ENCODE measurements at places on chromosomes 1 and 21.

- DNase-seq: no peak
These were observed at the start of gene EPHA10 for GRCh38 chr1:37764888-37765441. Gene EPHA10, minus strand, starts transcription at chr1:37765120. Its CDS starts 54 bp downstream, at chr1:37765066.

- no peak for DNase-seq
These were observed 10.0 kb upstream of the TBX15 start for GRCh38 chr1:118998171-118998570.

- DNase-seq: no peak
These were observed 39.0 kb upstream of the IL20 start for GRCh38 chr1:206826394-206826793.

- DNase-seq: no peak
These were observed 123.0 kb downstream of the TIAM1 start for GRCh38 chr21:31221043-31221442.

DNA sequence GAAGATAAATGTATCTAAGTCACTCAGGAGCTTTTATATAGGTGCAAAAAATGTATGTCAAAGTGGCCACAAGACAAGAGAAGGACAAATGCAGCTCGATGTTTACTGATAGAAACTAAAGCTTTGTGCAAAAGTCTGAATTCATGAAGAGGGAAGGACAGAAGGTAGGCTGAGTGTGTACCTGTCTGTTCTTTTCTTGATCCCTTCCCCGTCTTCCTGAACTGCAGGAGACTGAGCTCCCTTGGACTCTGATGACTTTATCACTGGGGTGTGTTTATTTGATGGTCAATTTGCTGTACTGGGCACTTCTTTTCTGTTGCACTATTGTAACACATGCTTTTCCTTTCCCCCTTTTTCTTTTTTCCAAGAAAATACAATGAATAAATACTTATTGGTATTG lies 25.4 kb downstream of the ITGB3BP start:
- no peak for DNase-seq

- no peak for DNase-seq
These were observed 9.8 kb upstream of the AK5 start for GRCh38 chr1:77271852-77272580.

- no peak for DNase-seq
These were observed 402.4 kb downstream of the KCNH1 start for GRCh38 chr1:210731597-210731996.

- no peak for DNase-seq
These were observed 35.6 kb downstream of the LYST start for GRCh38 chr1:235831148-235831547.

DNA sequence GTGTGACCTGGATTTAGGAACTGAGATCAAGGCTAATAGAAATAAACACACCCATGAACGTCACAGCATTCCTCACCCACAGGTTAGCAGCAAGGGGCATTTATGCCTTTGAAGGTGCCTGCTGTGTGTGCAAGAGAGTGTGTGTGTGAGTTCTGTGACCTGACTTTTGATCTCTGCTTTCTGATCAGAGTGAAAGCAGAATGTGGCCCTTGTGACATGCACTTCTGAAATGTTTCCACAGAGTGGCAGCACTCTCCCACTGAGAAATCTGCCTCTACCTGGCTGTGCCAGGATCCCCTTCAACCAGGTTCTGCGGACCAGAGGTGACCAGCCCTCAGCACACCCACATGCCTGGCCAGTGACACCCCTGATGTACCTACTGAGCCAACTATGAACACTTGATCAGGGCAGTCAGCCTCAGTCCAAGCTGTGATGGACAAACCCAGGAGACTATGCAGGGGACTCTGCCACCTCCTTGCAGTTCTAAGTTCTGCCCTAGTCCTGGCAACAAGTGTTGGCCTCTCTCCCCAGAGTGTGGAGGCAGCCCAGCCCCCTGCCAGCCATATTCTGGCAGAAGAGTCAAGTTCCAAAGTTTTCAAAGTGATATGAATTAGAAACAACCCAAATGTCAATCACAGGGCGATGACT lies 41.0 kb downstream of the RXRG start:
- no peak for DNase-seq

GRCh38 chr1:53583868-53584776 lies 124.9 kb downstream of the DMRTB1 start:
- DNase-seq: no peak

DNA sequence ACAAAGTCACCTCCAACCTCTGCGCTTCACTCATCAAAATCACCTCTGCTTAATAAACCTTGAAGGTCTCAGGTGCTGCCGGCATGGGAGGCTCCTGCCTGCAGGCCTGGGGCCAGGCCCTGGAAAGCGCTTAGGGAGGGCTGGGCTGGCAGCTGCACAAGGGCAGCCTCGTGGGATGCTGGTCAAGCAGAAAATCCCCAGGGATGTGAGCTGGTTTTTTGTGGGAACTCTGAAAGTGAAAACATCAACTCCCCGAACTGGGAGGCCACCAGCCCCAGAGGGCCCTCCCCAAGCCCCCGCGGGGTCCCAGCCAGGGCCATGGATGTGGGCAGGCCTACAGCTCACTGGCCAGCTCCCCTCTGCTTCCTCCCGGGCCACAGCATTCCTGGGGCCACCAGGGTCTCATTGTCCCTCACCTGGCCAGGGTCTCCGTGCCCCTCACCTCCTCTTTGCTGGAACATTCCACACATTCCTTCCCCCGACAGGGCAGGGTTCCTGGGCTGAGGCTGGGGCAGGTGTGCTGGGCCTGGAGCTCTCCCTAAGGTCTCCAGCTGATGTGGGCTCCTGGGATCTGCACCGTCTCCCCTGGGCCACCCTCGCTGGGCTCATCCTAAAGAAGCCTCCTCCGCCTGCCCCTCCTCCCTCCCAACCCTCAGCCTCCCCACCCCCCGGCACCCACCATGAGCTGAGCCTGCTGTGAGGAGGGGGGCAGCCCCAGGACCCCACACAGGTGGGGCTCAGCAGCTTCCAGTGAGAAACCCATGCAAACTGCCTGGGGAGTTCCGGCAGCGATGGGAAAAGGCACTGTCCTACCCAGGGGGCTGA lies 36.0 kb upstream of the POFUT2 start:
- DNase-seq: no peak

DNA sequence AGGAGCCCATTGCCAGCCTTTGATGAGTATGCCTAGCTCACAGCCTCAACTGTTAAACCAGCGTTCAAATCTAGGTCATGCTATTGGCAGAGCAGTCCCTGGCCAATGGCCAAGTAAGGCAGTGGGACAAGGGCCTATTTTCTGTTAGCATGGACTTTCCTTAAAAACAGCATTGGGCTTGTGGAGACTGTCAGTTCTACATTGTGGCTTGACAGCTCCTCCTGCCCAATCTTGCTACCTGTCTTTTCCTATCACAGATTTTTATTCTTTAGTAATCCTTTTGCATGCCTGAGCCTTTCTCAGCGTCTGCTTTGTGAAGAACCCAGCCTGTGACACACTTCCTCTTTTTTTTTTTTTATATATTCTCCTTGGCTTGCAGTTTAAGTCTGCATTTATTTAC lies 56.4 kb downstream of the DIP2A start:
- no peak for DNase-seq

GRCh38 chr1:20029178-20029912 lies 40.6 kb upstream of the PLA2G5 start:
- no peak for DNase-seq

- no peak for DNase-seq
These were observed 225.3 kb downstream of the SPATA17 start for GRCh38 chr1:217856342-217857034.

DNA sequence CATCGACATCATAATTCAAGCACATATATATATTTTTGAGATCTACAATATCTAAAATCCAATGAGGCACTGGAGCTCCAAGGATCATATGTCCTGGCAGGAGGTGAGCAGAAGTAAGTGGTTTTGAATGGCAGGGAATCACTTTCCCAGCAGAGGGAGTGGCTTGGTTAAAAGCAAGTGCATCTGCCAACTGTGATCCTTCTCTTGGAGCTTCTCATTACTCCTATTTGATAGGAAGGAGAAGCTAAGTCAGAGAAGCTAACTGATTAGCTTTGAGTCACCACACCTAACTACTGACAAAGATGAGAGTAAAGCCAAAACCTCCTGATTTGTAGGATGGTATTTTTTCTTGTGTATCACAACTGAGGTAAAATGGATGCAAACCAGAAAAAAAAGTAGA lies 55.0 kb downstream of the ALG14 start:
- no peak for DNase-seq

GRCh38 chr1:58586271-58586670 lies 9.2 kb upstream of the TACSTD2 start:
- DNase-seq: no peak

DNA sequence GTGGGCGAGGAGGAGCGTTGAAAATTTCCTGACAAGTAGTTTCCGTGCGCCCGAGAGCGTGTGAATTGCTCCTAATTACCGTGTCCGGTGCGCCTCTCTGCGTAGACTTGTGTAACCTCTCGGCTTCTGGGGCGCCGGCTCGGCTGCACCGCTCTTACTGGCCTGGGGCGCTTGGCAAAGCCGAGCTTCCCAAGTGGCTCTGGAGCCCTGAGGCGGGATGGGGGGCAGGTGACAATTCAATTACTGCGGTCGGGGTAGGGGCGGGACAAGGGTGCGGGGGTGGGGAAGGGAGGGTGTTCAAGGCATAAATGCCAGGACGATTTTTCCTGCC lies 392 bp upstream of the DMRTA2 start:
- DNase-seq: no peak

GRCh38 chr1:31487143-31487542 lies 74.1 kb downstream of the SERINC2 start:
- no peak for DNase-seq

- no peak for DNase-seq
These were observed 83.7 kb upstream of the CTTNBP2NL start for GRCh38 chr1:112312315-112312714.

DNA sequence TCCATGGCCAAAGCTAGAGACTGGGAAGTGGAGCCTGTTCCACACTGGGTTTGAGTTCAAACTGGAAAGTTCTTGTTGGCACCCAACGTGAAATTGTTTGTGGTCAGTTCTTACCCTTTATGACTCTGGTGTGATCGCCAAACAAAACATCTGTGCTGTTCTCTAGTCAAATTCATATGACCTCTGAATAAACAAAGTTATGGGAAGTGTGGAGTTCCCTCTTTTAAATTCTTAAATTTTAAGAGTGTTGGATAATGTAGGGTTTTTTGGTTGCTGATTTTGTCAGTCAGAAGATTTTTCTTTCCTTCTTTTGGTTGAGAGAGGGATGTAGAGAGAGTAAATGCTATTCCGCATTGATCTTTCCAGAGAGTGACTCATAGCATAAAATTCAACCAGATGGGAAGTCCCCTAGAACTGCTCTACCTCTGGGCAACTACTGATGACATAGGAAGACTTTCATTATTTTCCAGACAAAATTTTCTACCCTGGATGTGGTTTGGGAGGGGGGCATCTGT lies 36.4 kb downstream of the CHML start:
- no peak for DNase-seq

DNA sequence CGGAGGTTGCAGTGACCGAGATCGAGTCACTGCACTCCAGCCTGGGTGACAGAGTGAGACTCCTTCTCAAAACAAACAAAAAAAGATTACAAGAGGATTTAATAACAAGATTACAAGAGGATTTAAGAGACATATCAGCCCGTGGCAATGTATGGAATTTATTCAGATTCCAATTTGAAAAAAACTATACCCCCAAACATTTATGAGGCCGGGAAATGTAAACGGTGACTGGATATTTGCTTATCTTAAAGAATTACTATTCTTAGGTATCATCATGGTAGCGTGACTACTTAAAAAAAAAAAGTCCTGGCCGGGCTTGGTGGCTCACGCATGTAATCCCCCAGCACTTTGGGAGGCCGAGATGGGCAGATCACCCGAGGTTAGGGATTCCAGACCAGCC lies 21.2 kb upstream of the ELK4 start:
- DNase-seq: no peak

DNA sequence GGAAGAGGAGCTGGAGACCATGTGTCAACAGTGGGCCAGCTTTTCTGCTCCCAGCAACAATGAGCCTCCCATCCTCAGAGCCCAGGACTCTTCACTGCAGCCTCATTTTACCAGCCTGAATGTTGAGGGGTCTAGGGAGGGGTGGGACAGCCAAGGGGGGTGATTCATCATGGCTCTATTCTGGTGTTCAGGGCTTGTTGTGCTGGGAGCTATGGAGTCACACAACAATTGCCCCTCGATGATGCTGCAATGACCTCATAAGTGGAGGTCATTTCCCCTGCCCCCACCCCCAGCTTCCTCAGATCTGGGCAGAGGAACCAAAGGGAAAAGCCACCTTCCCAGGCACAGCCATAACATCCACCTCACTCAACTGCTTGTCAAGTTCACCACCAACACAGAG lies at the start of gene LELP1:
Gene LELP1 (plus strand): TSS at position 301 of the 400 bp plus-strand sequence. CDS start 1,278 bp downstream, outside the sequence.
- no peak for DNase-seq

DNA sequence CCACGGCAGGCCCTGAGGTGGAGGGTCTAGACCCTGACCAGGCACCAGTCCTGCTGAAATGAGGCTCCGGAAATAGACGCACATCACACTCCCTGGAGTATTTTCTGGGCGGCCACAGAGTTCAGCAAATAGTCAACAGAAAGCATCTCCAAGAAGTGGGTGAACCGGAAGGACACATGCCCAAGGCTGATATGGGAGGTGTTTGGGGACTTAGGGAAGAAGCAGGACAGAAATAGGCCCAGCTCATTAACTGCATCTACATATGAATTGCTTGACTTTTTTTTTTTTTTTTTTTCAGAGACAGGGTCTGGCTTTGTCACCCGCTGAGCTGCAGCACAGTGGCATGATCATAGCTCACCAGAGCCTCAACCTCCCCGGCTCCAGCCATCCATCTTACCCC lies 36.5 kb upstream of the GPR157 start:
- DNase-seq: no peak

DNA sequence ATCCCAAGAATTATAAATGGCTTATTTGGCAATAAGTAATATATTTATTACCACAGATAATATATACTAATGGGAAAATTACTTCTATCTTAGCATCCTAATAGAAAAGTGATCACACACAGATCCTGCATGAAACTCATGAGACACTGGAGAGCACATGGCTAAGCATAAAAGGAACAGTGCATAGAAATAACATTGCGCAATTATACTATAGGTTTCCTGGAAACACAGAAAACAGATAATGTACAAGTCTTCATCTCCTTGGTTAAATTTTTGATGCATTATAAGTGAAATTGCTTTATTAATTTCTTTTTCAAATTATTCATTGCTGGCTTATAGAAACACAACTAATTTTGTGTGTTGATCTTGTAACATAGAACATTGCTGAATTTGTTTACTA lies 210.4 kb downstream of the USH2A start:
- DNase-seq: no peak

DNA sequence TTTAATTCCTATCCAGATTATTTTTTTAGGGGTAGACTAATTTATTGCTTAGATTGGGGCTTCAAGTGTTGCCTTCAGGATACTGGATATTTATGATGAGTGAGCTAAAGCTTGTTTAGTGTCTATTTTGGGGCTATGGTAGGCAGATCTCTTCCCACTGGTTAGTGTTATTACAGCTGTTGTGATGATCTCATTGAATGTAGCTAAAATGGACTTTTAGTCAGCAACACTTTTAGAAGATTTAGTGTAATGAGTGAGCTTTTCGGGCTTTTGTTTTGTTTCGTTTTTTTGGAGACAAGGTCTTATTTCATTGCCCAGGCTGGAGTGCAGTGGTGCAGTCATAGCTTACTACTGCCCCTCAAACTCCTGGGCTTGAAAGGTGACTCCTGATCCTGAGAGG lies 14.2 kb downstream of the THRAP3 start:
- DNase-seq: no peak

- DNase-seq: peak; percentile 56
These were observed 14.7 kb downstream of the MTHFR start for GRCh38 chr1:11790880-11791715.

GRCh38 chr1:17588048-17588871 lies 48.8 kb downstream of the ARHGEF10L start:
- DNase-seq: no peak

GRCh38 chr1:58779801-58780382 lies 4.0 kb downstream of the JUN start:
- DNase-seq: no peak

Data from HS-27A (cell line).